ENCODE measurements at places on chromosomes 1 and 21.

DNA sequence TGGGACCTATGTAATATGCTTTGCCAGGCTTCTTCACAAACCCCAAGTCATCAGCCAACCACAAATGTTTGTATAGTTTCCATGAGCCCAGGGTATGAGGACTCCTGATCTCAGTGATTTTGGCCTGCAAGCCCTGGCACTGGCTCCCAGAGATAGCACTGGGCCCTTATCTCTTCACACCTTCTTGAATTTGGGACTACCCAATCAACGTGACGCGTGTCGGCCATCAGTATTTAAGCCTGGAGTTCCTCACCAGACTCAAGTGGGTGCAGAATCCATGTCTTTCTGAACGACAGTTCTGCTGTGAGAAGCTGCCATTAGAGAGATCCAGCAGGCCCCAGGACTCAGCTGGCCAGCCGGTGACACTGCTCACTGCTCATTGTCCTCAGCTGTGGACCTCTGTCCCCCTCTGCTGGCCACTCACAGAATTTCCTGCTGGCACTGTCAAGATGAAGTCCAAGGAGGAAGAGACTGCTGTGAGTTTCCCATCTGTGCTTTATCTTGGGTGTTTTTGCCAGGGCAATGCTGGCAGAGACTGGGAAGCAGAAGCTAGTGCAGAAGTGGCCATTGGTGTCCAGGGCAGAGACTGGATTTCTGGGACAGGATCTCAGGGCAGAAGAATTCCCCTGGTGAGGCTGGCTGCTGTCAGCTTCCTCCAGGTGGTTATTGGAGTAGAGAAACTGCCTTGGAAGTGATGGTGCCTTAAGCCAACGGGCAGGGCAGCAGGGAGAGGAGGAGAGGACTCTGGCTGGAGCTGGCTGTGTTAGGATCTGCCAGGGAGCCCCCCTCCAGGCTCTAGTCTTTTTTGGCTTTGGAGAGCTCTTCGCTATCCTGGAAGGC, 28.4 kb downstream of the TMCC2 start:
- no peak overlapping the region for H3K4me3 ChIP-seq
- no peaks in the 10 kb centered on the region for H3K36me3 ChIP-seq
- no peak overlapping the region for H3K27ac ChIP-seq
- H3K27me3 ChIP-seq, result no peaks in the 10 kb centered on the region
- DNase-seq, result peak; percentile 80
- peaks cover 10% of the 10 kb centered on the region for H3K4me1 ChIP-seq

DNA sequence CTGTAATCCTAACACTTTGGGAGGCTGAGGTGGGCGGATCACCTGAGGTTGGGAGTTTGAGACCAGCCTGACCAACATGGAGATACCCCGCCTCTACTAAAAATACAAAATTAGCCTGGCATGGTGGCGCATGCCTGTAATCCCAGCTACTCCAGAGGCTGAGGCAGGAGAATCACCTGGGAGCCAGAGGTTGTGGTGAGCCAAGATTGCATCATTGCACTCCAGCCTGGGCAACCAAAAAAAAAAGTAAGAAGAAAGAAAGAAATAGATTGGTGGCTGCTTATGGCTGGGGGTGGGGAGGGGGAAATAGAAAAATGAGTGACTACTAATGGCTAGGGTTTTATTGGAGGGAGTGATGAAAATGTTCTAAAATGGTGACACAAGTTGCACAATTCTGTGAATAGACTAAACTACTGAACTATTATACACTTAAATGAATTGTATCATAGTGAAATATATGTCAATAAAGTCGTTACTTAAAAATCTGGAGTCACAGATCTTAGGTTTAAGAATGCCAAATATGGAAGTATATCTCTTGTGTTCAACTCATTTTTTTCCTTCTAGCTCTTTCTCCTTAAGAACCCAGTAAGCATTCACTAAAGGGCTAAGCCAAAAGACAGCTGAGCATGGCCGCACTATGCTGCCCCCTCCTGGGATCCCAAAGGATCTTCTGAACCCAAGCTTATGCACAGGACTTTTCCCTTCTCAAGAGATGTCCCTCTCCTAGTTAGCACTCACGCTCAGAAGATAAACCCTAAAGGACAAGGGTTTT, 3.2 kb upstream of the NPL start:
- peaks cover 26% of the 10 kb centered on the region for H3K27me3 ChIP-seq
- no peaks in the 10 kb centered on the region for H3K36me3 ChIP-seq
- H3K4me3 ChIP-seq, result no peak overlapping the region

DNA sequence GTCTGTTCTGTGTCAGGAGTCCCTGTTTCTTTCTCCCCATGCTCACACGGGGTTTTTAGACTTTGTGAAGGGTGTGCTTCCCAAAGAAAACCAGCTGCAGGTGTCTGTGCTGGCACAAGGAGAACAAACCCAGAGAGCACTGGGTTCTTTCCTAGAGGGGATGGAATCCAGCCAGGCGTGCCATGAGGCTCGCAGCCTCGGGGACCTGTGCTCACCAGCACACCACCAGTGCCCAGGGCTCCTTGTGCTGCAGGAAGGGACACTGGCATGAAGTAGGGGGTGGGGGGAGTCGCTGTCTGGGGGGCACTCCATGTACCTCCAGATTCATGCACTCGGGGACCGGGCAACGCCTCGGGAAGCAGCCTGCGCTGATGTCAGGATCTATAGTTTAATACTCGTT, 57.9 kb downstream of the AGPAT3 start:
- no peaks in the 10 kb centered on the region for H3K27me3 ChIP-seq
- no peak overlapping the region for H3K27ac ChIP-seq

DNA sequence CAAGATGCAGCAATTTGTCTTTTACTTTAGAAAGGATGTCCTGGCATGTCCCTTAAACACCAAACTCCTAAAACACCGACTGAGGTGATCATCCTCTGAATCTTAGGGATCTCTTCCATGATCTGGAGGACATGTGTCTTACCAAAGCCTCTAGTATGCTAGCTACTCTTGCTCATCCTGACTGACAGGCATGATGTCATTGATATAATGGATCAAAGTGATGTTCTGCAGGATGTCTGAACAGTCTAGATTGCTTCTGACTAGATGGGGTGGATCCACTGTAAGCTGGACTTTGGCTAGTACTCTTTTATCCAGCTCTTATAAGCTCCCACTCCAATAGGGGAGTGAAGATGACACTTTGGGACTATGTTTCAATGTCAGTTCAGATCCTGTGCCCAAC, 11.3 kb upstream of the CGN start:
- H3K36me3 ChIP-seq, result no peaks in the 10 kb centered on the region
- H3K4me1 ChIP-seq, result peaks cover 1% of the 10 kb centered on the region
- H3K27me3 ChIP-seq, result peaks cover 14% of the 10 kb centered on the region
- H3K27ac ChIP-seq, result no peak overlapping the region
- no peak for DNase-seq
